Fibroblast of skin of scalp (primary cell): ENCODE measurements at places on chromosomes 5 and 9.

GRCh38 chr9:132160802-132161742 lies 786 bp upstream of the NTNG2 start:
- peak; percentile 60 for DNase-seq

DNA sequence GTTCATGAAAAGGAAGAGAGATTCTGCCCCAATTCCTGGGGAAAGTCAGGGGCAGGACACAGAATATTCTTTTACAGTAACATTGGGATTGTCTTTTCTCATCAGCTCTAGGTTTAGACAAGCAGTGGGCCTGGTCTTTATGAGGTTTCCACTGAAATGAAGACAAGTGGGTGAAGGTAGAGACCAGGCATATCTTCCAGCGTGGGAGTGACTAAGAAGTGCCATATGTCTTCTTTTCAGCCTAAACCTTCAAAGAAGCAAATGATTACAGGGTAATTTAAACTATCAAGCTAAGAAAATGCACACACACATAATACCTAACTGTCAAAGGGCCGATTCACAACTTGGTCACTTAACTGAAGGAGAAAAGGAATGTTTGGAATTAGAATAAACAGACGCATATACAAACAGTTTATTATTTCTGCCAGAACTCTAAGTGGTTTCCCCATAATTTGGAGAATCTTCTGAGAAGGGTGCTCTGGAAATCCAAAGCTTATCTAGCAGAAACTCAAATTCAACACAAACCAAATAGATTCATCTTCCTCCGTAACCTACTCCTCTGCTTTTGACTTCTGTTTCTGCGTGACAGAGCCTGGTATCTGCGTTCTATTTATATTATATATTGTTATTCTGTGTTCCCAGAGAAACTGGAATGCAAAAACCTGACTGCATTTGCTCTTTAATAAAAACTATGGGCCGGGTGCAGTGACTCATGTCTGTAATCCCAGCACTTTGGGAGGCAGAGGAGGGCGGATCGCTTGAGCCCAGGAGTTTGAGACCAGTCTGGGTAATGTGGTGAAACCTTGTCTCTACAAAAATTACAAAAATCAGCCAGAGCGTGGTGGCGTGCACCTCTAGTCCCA lies 22.0 kb upstream of the TEK start:
- peak; percentile 80 for DNase-seq

- DNase-seq, result no peak
Observed at GRCh38 chr5:135954899-135955298, at the start of gene LECT2. Gene LECT2, minus strand, starts transcription at chr5:135954983. Its CDS starts 150 bp downstream, at chr5:135954833.

DNA sequence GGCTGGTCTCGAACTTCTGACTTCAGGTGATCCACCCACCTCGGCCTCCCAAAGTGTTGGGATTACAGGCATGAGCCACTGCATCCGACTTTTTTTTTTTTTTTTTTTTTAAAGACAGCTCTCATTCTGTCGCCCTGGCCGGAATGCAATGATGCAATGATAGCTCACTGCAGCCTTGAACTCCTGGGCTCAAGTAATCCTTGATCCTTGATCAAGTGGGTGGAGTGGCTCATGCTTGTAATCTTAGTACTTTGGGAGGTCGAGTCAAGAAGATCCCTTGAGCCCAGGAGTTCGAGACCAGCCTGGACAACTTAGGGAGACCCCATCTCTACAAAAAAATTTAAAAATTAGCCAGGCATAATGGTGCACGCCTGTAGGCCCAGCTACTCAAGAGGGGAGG lies 8.1 kb downstream of the SEC24A start:
- no peak for DNase-seq

GRCh38 chr5:78727786-78728761 lies 79.5 kb upstream of the LHFPL2 start:
- no peak for DNase-seq

- DNase-seq, result no peak
Observed at GRCh38 chr9:134032456-134033222, 7.4 kb downstream of the BRD3OS start.

DNA sequence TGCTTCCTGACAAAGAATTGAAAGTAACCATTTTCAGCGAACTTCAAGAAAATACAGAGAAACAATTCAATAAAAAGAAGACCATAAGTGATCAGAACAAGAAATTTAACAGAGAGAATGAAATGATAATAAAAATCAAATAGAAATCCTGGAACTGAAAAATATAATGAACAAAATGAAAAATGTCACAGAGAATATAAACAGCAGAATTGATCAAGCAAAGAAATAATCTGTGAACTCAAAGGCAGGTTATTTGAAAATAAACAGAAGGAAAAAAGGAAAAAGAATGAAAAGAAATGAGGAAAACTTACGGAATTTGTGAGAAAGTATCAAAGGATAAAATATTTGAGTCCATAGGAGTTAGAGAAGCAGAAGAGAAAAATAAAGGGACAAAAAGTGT lies 114.1 kb downstream of the CSNK1G3 start:
- DNase-seq, result no peak

- peak; percentile 45 for DNase-seq
Observed at GRCh38 chr5:179258922-179259730, 86.1 kb downstream of the ADAMTS2 start.

GRCh38 chr5:56406838-56407237 lies 173.7 kb upstream of the ANKRD55 start:
- no peak for DNase-seq

DNA sequence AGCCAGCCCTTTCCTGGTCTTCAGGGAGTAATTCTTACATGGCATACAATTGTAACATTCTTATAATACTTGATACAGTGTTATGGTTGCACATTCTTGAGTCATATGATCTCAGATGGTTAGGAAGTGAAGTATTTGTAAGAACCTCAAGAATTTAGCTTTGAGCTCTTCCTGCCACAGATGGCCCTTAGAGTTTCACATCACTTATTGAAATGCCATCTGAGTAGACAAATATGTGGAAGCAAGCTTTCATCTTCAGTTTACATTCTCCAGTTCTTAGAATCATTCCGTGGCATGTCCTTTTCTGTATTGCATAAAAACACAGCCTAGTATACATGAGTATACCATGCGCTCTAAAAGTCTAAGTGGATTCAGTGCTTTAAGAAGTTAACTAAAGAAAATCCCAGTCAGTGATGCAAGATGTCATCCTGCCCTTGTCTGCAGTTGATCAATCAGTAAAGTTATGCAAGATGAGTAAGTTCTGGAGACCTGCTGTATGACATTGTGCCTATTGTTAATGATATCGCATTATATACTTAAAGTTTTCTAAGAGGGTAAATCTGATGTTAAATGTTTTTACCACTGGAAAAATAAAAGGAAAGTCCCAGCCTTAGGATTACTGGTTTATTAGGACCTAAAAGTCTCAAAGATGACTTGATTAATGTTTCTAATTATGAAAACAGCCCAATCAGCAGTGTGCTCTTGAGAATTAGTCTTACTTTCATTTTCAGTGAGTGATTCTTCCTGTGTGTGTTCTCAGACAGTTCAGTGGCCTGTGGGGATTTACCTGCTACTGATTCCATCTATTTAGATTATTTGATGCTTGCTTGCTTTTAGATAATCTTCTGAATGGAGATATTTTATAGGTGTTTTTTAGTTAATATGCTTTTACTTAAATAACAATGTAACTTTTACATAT lies 29.4 kb downstream of the RHOBTB3 start:
- peak; percentile 98 for DNase-seq

GRCh38 chr5:59923465-59923864 lies 29.9 kb upstream of the PDE4D start:
- peak; percentile 19 for DNase-seq

DNA sequence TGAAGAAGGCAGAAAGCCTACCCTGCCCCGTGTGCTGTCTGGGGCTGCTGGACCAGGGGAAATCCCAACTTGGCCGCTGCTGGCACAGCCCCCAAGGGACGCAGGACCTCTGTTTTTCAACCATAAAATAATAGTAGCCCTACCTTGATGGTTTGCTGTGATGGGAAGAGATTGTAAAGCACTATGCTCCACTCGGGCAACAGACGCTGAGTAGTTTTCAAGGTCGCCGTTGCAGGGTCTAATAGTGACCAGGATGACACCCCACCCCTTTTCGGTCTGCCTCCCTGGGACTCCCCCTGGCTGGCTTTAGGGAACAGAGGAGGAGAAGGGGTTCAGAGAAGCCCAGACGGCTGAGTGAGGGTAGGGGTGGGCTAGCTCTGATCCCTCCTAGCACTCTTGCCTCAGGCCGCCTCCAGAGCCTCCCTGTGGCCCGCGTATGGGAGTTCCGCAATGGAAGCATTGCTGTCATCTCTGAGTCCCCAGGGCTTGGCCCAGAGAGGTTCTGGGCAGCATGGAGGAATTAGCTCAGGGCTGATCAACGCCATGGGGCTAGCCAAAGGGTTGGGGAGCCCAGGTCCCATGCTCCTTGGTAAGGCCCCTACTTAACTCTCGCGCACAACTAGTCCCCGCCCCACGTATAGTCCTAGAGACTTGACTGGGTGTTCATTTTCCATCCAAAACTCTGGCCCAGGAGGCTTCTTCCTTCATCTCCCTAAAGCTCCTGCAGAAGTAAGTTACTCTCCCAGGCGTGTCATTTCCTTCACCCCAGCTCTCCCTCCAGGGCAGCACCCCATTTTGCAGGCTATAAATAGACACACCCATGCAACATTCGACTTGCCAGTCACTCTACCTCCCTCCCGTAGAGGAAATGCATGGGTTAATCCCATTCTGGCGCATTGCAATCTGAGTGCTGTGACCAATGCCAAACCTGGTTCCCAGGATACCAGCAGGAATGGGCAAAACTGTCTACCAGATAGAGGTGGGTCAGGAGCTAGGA lies 1.1 kb upstream of the IRF1 start:
- no peak for DNase-seq
